Adrenal gland (tissue), 19 donors: ENCODE measurements at places on chromosomes 11 and 22. TPM values are rescaled to one million over a fixed set of nuclear protein-coding genes. Genes with fewer than 3 reads are reported as not detected.

GRCh38 chr22:41499624-41500280 is 30.8 kb downstream of the ACO2 start:
- DNase-seq: no peak
- H3K4me1 ChIP-seq: peaks cover 6% of the 10 kb centered on the region
- H3K27ac ChIP-seq: no peak overlapping the region
- H3K4me3 ChIP-seq: no peak overlapping the region
- no peaks in the 10 kb centered on the region for H3K36me3 ChIP-seq

The C11orf97 gene
- total RNA-seq: not detected

GRCh38 chr11:128574576-128575011 is 12.8 kb downstream of the ETS1 start:
- H3K4me3 ChIP-seq: no peak overlapping the region
- no peak overlapping the region for H3K27ac ChIP-seq

The OR5A1 gene
- total RNA-seq: not detected
